ENCODE measurements at places on chromosomes 2 and 18. TPM values are rescaled to one million over a fixed set of nuclear protein-coding genes. Genes with fewer than 3 reads are reported as not detected.

The FBLN7 gene
- 0.43 TPM for total RNA-seq

The CCDC141 gene
- 2.0 TPM for total RNA-seq

The EPB41L3 gene
- 90.9 TPM for total RNA-seq

The ASB18 gene
- not detected for total RNA-seq

The DNAJC5G gene
- not detected for total RNA-seq

The NEU2 gene
- total RNA-seq = not detected

The CD226 gene
- 3.3 TPM for total RNA-seq

The ABHD1 gene
- not detected for total RNA-seq

The C2orf80 gene
- not detected for total RNA-seq

The GTF2A1L gene
- 22.2 TPM for total RNA-seq

The CD302 gene
- 30.9 TPM for total RNA-seq

The REG1B gene
- not detected for total RNA-seq

The ATOH8 gene
- total RNA-seq = 239 TPM

The TOGARAM2 gene
- total RNA-seq = not detected

The PSMA8 gene
- total RNA-seq = not detected

The IL1A gene
- not detected for total RNA-seq

The STPG4 gene
- total RNA-seq = not detected

The RAB6C gene
- not detected for total RNA-seq

The ST6GAL2 gene
- 55.5 TPM for total RNA-seq

The GCG gene
- not detected for total RNA-seq

The ARHGAP28 gene
- total RNA-seq = 0.85 TPM

The INPP5D gene
- 21.7 TPM for total RNA-seq

The DSG1 gene
- total RNA-seq = not detected

The GFPT1 gene
- 25.7 TPM for total RNA-seq
